ENCODE measurements at places on chromosomes 1 and 21. TPM values are rescaled to one million over a fixed set of nuclear protein-coding genes. Genes with fewer than 3 reads are reported as not detected.

DNA sequence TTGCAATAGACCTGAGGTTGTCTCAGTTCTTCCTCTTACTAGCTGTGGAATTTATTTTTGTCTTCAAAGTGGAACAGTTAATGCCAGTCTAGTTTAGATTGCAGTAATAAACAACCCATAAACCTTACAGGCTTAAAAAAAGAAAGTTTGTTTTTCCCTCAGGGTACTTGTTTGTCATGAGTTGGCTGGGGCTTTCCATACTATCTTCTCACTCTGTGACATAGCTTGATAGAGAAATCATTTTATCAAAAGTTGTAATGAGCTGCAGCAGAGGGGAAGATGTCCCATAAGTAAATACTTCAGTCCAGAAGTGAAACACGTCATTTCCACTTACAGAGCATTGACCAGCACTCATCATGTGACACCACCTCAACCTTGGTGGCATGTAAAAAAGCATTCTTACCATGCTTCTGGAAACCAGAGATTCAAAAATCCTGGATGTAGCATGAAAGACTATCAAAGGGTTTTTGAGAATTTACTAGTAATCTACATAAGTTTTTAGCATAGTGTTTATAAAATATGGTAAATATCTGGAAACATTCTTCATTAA is 62.8 kb upstream of the COL11A1 start:
- no peak for DNase-seq

DNA sequence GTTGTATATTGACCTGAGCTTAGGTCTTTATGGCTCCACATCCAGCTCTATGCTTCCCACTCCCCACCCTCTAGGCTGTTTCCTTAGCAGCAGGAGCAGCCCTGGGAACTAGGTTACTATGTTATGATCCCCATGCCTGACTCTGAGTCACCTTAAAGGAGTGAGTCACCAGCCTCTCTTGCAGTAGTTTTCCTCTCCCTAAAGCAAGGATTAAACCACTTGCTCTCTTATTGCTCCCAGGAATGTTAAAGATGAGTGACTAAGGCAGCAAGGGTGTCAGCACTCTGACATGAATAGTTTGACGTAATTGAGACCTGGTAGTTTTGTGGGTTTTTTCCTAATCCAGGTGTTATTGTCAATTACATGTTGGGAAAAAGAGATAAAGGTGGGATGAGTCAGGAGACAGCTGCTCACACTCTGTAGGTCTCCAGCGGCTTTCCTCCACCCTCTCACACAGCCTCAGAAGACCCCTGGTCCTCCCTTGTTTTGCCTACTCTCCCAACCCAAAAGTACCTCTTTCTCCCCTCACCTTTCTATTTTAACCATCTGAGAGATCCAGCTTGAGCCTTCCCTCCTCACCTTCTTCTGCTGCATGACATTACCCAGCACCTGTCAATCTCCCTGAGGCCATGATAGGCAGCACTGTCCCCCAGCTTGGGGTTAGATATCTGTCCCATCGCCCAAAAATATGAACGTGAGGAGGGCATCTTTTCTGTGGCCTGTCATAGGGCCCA is 369.1 kb upstream of the VAMP3 start:
- no peak for DNase-seq

GRCh38 chr21:18760247-18760646 is 356.7 kb upstream of the TMPRSS15 start:
- DNase-seq: no peak

DNA sequence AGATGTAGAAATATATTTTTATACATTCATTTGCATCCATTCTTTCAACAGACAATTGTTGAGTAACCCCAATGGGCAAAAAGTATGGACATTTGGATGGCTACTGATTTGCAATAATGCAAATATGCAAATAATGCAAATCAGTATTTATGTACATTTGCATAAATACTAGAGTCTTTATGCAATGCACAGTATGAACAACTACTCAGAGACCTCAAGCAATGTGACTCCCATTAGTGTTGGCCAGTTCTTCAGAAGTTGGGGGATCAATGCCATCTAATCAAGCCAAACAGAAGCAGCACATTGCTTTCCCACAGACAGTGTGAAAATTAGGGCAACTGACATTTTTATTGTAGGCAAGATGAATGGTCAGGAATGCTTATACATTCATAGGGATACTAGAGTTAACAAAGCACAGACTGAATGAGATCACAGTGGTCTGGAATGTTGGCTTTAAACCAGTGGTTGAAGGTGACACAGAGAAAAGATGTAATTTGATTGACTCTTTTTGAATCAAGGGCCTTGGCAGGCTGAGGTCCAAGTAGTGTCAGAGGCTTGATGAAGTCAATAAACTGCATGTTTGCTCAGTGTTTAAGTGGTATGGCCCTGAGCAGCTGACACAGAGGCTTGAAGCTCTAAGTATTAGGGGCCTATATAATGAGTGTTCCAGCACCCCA is 256.6 kb downstream of the CTH start:
- DNase-seq: no peak

DNA sequence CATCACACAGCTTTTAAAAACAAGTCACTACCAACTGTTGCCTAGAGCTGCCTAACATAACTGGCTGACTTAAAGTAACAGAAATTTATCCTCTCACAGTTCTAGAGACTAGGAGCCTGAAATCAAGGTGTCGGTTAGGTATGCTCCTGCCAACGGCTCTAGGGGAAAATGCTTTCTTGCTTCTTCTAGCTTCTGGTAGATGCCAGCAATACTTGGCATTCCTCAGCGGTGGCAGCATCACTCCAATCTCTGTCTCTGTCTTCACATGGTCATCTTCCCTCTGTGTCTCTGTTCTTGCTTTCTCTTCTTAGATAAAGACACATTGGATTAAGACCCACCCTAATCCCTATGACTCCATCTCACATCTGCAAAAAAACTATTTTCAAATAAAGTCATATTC is 51.5 kb downstream of the DMRTA2 start:
- DNase-seq: no peak

DNA sequence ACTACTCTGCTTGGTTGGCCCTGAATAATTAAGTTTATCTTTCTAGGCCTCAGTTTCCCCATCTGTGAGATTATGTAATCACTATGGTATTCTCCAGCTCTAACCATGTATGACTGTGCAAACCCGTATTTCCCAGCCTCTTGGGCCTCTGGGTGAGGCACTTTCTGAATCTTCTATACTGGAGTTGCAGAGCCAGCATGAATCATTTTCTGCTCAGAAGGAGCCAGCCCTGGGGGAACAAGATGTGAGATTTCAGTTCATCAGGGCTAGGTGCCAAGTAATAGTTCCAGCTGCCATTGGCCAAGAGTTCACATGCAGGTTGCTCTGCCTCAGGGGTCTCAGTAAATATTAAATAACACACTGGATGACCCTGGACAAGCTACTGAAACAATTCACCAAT is 47.7 kb upstream of the USP24 start:
- no peak for DNase-seq

GRCh38 chr1:156476501-156477298 is 23.9 kb downstream of the MEF2D start:
- DNase-seq: no peak

- no peak for DNase-seq
These were observed 112.3 kb downstream of the CRYAA start for GRCh38 chr21:43280949-43281633.

- DNase-seq: peak; percentile 48
These were observed 45.5 kb downstream of the VPS13D start for GRCh38 chr1:12275370-12275769.

DNA sequence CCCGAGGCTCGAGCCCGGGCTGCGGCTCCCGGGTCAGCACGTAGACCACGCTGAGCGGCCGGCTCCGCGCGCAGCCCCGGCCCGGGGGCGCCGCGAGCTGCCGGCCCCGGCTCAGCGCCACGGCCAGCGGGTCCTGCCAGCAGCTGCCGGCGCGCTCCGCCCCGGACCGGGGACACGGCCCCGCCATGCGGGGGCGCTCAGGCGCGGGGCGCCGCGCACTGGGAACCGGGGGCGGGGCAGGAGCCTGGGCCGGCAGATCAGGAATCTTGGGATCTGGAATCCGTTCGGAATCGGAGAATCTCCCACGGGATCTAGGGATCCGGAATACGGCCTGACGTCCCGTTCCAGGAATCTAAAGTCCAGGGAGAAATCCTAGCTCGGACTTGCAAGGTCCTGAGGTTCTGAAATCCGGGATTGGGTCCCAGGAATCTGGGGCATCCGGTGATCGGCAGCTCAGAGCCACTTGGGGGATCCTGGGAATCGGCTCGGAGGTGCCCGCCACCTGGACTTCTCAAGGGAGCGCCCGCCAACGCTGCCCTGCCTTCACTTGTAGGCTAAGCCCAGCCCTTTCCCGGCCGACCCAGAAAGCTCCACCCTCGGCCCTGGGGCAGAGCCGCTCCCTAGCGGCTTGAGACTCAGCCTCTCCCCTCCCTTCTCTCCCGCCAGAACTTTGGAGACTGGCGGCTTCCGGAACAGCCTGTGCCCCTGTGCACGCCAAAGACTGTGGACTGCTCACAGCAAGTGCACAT is at the start of gene MAP3K6:
Gene MAP3K6 (minus strand): TSS at position 551 of the 749 bp plus-strand sequence. CDS start 364 bp downstream, at position 187.
- peak; percentile 83 for DNase-seq

Gene CELSR2
- total RNA-seq: 16.3 TPM

Gene STIL
- 0.44 TPM for total RNA-seq

Gene OPTC
- total RNA-seq: not detected

Gene ST3GAL3
- 20.7 TPM for total RNA-seq

Gene PTPN7
- 9.6 TPM for total RNA-seq

Gene IL12RB2
- 6.5 TPM for total RNA-seq

All from tibial nerve (tissue), 4 donors.